ENCODE measurements at places on chromosomes 1 and 21.

DNA sequence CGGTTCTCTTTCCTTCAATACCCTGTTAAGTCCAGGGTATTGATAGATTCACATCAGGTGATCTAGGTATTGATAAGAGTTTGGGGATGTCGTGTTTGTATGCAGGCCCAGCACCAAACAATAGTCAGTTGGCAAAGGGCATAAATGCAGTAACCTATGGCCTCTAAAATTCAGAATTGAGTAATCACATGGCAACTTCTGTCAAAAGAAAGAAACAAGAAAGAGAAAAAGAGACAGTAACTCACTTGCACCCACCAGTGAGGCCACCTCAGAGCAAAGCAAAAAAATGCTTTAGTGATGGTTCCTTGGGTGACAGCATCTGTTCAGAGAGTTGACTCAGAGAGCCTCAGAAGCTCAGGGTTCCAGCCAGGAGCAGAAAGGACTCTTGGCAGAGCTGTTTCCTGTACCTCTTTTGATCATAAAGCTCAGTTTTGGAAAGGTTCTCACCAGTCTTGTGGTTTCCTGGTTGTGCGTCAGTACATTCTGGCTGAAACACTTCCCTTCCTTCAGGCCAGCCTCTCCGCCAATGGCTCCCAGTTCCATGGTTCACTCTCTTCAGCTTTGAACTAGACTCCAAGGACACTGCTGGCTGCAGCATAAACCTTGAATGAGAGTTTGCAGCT is 70.1 kb upstream of the GORAB start:
- DNase-seq = no peak

GRCh38 chr1:110197905-110198629 is 12.0 kb upstream of the KCNC4 start:
- DNase-seq = no peak

DNA sequence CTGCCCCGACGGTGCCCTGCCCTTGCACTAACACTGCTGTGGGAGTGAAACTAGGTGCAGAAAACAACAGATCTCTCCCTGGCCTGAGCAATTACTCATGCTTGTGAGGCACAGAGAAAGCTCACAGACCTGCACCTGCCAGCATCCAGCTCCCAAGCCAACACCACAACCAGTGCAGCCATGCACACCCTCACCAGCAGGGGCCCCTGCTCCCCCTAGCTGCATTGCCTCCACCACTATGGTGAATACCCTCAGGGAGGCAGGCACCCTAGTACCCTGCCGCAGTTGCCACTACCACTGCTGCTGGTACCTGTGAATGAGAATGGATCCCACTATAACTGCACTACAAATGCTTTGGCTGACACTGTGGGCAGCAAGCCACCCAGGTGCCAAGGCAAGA is 7.1 kb upstream of the DIRAS3 start:
- DNase-seq = no peak

DNA sequence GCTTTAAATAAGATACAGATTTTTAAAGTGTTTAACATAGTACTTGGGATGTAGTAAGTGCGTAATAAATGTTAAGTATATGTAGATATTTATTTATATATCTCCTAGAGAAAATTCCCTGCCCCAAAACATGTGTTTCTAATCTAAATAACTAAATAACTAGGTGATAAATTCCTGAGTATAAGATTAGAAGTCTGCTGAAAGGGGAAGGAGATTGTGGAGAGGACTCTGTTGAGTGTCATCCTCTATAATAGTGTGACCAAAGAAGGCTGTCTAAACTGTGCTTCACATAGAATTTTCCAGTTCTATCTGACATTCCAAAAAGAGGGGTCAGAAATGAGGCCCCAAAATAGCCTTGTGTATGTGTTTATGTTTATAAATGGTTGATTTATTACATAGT is 590.5 kb upstream of the ADAMTS5 start:
- DNase-seq = no peak

DNA sequence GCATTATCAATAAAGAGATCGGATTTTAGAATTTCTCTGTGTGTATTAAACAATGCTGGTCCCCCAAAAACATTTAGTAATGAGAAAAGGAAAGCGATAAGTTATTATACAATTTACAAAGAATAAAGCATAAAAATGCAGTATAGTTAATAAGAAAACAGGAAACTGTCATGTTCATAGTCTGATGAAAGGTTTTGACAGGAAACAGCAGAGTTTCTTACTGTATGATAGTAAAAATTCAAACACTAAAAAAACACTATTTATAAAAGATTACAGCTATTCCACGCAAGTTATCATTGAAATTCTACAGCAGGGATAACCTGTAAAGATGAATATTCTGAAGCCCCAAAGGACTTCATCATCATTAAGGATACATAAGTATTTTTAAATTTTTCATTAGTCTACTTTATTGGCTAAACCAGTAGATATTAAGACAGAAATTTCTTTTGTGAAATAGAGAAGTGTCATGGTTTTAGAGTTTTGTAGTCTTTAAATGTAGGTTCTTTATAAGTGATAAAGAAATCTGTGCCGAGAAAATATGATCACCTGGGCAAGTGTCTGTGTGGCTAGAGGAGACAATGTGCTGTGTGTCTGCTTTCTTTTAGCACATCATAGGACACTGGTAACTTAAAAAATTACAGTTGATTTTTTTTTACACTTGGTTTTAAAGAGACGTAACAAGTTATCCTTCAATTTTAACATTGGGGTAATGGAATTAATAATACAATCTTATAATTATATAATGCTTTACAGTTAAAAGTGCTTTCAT is 49.7 kb upstream of the GFI1 start:
- no peak for DNase-seq

DNA sequence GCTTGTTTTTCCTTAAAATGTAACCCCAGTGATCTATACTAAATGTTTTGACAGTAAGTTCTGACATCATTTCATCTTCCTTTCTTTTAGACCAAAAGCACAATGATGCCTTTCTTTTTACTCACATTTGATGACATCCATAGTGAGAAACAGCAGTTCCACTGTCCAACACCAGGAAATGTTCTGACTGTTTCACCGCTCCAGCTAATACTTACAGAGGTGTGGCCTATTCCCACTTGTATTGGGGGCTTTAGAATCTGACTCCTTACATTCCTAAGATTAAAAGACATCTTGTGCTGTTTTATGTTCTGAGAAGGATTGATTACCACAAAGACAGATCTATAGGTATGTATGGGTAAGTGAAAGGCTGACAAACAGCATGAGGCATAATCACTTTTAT is 1018.2 kb upstream of the PRMT6 start:
- no peak for DNase-seq

DNA sequence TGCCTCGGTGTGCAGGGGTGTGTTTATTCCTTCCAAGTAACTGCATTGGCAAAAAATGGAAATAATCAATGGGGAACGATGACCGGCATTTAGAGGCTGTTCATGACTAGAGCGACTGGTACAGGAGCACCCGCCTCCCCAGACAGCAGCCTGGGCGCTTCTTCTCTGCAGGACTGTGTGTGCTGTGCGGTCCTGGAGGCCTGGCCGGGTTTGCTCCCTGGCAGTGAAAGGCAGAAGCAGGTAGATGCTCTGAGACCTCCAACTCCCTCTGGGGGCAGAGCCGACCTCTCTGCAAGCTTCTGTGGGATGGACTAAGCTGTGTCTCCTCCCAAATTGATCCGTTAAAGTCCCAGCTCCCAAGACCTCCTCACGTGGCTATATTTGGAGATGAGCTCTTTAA is 59.2 kb upstream of the ACTRT2 start:
- no peak for DNase-seq

DNA sequence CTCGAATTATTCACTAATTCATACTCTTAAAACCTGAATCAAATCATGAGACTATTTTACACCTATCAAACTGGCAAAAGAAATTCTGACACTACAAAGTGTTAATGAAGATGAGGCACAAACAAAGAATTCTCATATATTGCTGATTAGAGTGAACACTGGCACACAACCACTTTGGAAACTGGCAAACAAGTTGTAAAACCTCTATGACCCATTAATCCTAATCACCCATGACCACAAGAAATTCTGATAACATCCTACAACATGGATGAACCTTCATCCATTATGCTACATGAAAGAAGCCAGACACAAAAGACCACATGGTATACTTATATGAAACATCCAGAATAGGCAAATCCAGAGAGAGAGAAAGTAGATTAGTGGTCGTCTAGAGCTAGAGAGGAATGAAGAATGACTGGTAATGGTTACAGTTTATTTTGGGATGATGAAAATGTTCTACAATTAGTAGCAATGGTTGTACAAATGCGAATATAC is 8.5 kb downstream of the GPBP1L1 start:
- DNase-seq = no peak

DNA sequence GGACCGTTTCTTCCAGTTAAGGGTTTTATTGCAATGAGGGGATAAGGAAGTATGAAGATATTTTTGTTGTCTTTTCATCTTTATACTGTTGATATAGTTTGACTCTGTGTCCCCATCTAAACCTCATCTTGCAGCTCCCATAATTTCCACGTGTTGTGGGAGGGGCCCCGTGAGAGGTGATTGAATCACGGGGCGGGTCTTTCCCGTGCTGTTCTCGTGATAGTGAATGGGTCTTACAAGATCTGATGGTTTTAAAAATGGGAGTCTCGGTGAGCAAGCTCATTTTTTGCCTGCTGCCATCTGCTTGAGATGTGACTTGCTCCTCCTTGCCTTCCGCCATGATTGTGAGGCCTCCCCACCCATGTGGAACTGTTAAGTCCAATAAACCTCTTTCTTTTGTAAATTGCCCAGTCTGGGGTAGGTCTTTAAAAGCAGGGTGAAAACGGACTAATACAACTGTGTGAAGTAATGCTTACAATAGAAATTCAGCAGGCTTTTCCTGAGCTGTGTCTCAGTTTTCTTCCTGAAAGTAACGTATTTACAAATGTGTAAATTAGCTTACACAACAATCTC is 377.3 kb downstream of the SIPA1L2 start:
- no peak for DNase-seq

GRCh38 chr1:9626201-9626608 is 25.3 kb upstream of the PIK3CD start:
- no peak for DNase-seq

DNA sequence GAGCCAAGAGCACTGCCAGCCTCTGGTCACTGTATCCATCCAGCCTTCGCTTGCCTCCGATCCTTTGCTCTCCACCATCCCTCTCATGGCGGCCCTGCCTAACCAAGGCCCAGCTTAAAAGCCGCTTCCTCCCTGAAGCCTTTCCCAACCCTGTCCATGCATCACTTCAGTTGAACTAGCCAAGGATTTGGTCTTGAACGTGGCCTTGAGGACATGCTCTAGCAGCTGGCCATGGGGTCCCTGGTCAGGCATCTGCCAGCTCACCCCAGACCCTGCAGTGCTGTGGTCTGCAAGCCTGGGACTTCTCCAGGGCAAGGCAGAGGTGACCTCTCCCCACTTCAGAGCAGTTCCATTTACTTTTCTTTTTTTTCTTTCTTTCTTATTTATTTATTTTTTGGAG is 5.1 kb upstream of the SYTL1 start:
- no peak for DNase-seq

- DNase-seq = no peak
Observed at GRCh38 chr1:77489910-77490309, 192.5 kb downstream of the ZZZ3 start.

- no peak for DNase-seq
Observed at GRCh38 chr1:226643177-226643576, 94.6 kb downstream of the STUM start.

- DNase-seq = no peak
Observed at GRCh38 chr21:16624479-16625118, 888.2 kb upstream of the CXADR start.

- no peak for DNase-seq
Observed at GRCh38 chr1:43253173-43253572, 16.6 kb upstream of the TMEM125 start.

- DNase-seq = no peak
Observed at GRCh38 chr1:27503033-27503432, 13.1 kb upstream of the WASF2 start.

- DNase-seq = peak; percentile 16
Observed at GRCh38 chr1:175839779-175840669, 96.6 kb upstream of the TNR start.

DNA sequence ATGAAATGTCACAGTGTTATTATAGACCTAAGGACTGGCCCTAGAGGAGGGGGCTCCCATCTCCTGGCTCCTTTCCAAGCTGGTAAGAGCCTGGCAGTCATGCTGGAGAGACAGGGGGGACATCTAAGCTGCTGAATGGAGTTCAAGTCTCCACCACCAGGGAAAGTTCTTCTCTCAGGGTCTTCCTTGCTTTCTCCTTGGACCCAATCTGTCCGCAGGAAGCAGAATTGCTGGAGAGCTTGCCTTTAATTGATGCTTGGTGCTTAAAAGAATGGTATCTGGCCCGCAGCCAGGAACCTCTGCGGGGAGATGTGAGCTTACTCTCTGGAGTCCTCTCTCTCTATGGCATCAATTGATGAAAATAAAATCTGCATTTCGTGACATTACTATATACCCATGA is 25.1 kb downstream of the IRF2BP2 start:
- no peak for DNase-seq

- no peak for DNase-seq
Observed at GRCh38 chr21:45504516-45505415, 37.5 kb downstream of the SLC19A1 start.

GRCh38 chr1:18413541-18414305 is 67.0 kb upstream of the KLHDC7A start:
- DNase-seq = no peak

GRCh38 chr1:178341261-178341956 is 155.4 kb downstream of the CLEC20A start:
- DNase-seq = no peak

DNA sequence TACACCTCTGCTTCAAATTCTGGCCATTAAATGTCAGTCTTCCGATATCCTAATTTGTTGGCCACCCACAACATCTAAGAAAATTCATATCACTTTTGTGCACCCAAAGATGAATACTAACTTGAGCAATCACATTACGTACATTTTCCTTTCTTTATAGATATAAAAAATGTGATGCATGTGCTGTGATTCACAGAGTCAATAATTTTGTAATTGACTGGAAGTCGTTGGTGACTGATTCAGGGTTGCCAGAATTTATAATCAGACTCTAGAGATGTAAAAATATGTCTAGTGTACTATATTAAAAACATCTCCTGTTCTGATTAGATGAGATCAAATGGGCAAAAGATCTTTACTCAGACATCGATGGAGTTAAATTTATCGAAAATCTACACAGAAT is 150.0 kb upstream of the KCTD3 start:
- DNase-seq = no peak

DNA sequence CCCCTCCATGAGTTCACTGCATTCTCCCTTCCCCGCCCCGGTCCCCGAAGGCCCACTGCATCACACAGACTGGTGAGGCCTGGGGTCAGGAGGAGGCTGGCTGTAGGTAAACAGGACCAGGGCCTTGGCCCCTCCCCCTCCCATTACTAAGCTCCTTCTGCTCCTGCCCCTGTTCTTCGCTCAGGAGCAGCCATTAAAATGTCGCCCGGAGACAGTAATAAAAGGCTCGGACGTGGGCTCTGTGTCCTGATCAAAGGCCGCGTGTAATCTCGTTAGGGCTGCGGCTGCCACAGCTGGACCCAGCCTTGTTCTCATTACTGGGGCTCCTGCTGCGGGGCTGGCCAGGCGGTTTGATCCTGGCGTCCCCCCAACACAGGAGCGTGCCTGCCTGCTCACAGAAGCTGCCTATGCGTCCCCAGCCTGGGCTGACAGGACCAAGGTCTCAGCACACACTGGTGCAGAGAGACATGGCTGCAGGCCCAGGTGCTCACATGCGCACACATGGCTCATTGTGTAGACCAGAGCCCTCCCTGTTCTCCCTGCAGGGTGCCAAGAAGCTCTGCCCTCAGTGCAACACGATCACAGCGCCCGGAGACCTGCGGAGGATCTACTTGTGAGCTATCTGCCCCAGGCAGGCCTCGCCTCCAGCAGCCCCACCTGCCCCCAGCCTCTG is 24.0 kb downstream of the TMEM53 start:
- DNase-seq = no peak

- no peak for DNase-seq
Observed at GRCh38 chr1:27031235-27032118, 18.8 kb upstream of the TENT5B start.

Data from RKO (cell line).